ENCODE measurements at places on chromosomes 12 and 14.

GRCh38 chr12:94180558-94181296, 32.4 kb downstream of the PLXNC1 start:
- DNase-seq: no peak

GRCh38 chr12:126362964-126363363, 1297.7 kb downstream of the AACS start:
- no peak for DNase-seq

GRCh38 chr14:58747181-58747580, 109.4 kb downstream of the DACT1 start:
- DNase-seq: no peak

DNA sequence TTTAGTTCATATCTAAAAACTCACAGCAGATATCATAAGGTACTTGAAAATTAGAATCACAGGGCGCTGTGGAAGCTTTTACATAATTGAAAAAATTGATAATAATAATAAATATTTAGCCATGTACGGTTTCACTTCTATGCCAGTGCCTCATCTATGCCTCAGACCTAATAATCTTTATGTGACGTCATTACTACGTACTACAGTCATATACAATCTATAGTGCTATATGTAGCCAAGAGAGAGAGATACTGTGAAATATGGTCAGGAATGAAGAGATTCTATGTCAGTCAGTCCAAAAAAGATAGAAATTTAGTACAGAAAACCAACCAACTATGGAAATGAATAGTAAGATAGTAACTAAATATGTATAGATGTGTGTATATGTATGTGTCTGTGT, 1010.5 kb downstream of the NRXN3 start:
- no peak for DNase-seq

DNA sequence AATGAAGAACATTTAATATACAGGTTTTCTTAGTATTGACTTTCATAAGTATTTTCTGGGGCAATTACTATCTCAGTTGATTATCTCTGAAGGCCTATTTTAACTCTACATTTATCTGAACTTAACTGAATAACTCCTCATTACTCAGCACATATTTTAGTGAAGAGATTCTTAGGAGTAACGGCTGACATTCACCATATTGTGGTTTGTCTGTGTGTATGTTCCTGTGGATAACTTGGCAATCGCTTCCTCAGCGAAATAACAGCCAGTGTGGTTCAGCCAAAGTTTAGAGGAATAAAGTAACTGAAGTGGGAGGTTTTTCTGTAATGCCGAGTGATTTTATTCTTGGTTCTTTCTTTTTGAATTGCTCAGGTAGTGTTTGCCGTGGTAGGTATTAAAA, 168.0 kb downstream of the RAD51B start:
- DNase-seq: no peak

DNA sequence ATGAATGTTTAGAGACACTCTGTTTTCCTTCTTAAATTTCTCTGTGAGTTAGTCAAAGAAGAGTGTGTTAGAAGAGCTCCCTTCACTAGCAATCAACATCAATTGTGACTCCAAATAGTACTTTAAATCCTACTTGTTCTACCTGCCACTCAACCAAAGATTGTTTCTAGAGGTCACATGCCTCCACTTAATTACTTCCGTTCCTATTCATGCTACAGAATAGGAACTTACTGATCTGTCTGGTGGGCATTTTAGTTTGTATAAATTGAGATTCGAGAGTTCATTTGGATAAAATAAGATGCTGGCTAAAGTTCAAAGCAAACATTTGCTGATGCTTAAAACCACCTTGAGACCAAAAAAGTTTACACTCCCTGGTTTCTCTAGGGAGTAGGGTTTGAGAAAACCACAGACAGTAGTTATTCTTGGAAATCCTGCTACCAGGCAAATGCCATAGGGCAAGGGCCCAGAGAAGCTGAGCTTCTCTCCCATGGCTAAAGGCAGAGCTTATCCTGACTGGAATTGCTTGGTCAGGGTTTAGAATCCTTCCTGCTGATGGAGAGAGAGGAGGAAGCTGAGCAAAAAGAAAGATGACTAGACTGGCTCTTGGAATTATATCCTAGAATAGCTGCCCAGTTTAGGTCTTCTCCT, 389.6 kb upstream of the ATP2B1 start:
- no peak for DNase-seq

- no peak for DNase-seq
These were observed 42.4 kb downstream of the MDM2 start for GRCh38 chr12:68850390-68850789.

- no peak for DNase-seq
These were observed 55.2 kb downstream of the SEL1L start for GRCh38 chr14:81478446-81478845.

- DNase-seq: no peak
These were observed 12.3 kb downstream of the KRT1 start for GRCh38 chr12:52667931-52668330.

DNA sequence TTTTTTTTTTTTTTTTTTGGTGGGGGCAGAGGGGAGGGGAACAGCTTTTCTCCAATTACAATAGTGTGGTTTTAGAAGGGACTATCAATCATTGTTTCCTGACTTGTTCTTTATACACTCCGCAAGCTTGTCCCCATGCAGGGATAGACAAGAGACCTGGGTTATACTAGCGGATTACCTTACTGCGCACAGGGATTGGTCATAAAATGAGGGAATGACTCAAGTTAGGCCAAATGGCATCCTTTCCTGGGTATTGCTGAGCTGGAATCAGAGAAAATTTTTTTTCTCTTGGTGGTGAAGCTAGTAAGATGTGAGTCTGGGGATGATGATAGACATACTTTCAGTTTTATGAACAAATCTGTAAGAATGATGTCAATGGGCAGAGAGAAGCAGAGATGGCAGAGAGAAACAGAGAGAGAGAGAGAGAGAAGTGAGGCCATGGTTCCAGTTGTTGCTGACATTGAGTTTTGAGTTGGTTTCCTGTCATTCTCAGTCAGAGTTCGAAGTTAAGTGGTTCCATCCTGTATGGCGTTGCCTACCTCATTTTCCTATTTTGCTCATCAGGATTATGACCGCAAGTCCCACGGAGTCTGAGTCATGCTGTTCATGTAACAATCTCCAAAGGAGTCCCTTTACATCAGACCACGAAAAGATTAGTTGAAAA, 59.1 kb upstream of the OTOGL start:
- DNase-seq: no peak

DNA sequence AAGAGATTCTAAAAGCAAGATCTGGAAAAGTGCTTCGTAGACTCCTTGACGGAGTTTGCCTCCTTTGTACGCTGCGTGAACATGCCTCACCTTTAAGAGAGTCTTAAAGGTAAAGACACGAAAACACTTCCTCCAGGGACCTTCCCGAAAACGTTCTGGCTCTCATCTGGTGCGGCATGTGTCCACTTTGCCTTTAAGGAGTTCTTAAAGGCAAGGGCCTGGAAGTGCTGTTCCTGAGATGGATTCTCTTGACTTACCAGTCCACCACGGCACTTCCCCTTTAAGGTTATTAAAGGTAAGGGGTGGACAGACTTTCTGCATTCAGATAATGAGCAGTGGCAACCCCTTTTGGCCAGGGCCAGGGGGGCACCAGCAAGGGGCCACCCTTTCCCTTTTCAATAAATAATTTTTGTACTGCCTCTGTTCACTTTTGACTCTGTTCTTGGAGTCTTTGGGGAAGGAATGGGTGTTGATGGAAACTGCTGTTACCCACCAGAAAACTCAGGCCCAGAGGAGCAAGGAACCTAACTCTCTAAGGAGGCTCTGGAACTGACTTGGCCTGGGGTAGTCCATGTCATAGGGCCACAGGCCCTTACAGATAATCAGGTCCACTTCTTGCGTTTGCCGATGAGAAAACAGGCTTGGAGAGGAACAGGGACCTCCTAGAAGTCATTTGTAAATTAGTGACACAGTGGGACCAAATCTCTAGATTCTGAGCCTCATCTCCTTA, 4.4 kb downstream of the REM2 start:
- no peak for DNase-seq

GRCh38 chr12:69417231-69417630, 53.0 kb upstream of the FRS2 start:
- no peak for DNase-seq

GRCh38 chr14:105476831-105477659, 2.4 kb downstream of the CRIP2 start:
- no peak for DNase-seq

GRCh38 chr12:104521731-104522130, 65.0 kb downstream of the CHST11 start:
- DNase-seq: no peak
